ENCODE measurements at places on chromosomes 1 and 21. TPM values are rescaled to one million over a fixed set of nuclear protein-coding genes. Genes with fewer than 3 reads are reported as not detected.

The PPFIA4 gene
- total RNA-seq, result 44.7 TPM

- no peak for DNase-seq
Observed at GRCh38 chr1:198363625-198364151, 176.8 kb downstream of the ATP6V1G3 start.

The LMOD1 gene
- not detected for total RNA-seq

The ELAPOR1 gene
- 1.4 TPM for total RNA-seq

- no peak for DNase-seq
Observed at GRCh38 chr1:53206735-53207379, 10.2 kb downstream of the CPT2 start.

DNA sequence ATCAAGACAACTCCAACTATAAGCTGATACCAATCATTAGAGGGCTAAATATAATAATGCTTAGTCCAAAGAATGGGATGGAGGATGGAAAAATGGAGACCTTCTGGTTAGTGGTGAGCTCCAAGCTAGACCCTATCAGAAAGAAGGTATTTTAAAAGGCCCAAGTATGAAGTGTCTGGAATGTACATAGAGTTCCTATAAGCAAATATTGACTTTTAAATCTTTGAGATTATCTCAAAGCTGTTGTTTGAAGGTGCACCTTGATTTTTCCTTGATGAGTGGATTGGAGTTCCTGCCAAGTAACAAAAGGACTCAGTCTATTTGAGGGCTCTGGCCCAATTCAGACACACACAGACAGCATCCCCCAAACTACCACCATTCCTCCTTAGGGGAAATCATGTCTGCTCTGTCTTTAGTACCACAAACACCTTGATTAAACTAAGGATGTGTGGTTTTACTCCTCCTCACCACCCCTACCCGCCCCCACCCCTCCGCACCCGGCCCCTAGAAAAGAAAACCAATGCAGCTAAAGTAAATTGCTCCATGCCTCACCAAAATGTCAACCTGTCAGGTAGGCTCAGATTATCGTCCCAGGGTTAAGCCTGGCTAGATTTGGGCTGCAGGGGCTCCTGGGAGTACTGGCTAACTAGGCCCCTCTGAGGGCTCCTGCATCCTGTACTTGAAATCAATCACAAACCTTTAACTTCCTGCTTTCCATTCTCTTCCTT is 59.4 kb downstream of the CDC7 start:
- no peak for DNase-seq

The VAMP4 gene
- total RNA-seq, result 13.8 TPM

- no peak for DNase-seq
Observed at GRCh38 chr1:41478118-41478748, 6.2 kb downstream of the EDN2 start.

The LAX1 gene
- 7.2 TPM for total RNA-seq

DNA sequence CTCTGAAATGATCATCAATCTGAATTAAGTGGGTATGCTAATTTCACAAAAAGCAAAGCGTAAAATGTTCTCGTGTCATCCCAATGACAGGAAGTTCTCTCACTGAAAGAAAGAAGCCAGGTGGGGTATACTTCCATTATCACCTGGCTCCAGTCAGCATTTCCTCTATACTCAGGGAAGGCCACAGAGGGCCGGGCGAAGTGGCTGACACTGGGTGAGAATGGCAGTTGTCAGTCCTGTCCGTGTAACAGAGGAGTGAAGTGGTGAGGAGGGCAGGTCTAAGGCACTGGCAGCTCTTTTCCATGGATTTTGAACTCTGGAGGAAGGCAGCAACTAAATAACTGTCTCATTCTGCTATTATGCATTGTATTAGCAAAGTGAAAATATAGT is 60.4 kb downstream of the CAPN2 start:
- DNase-seq, result no peak

GRCh38 chr21:45976701-45977311 is 4.8 kb upstream of the COL6A1 start:
- no peak for DNase-seq

The ANGPTL3 gene
- not detected for total RNA-seq

- no peak for DNase-seq
Observed at GRCh38 chr1:202216691-202217090, 23.1 kb downstream of the LGR6 start.

DNA sequence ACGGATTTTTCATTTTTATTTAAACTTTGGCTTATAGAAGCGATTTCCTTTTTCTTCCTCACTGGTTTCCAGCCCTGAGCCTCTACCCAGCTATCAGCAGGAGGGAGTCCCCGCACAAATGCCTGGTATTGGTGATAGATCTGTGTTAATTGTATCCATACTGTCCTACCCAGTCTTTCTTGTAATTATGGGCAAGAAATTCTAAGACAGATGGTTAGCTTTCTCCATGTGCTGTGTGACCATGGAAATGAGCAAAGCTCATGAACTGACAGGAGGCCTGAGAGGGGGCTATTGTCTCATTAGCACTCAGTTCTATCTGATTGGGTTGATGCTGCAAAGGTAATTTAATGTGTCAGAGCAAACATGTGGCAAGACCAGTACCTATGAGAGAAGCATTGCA is 108.1 kb upstream of the IVNS1ABP start:
- no peak for DNase-seq

The RGL1 gene
- 3.7 TPM for total RNA-seq

- no peak for DNase-seq
Observed at GRCh38 chr1:181662606-181663005, 179.3 kb downstream of the CACNA1E start.

- DNase-seq, result no peak
Observed at GRCh38 chr1:172398970-172399755, 21.3 kb upstream of the C1orf105 start.

- DNase-seq, result no peak
Observed at GRCh38 chr1:25458541-25459298, 28.0 kb downstream of the MACO1 start.

DNA sequence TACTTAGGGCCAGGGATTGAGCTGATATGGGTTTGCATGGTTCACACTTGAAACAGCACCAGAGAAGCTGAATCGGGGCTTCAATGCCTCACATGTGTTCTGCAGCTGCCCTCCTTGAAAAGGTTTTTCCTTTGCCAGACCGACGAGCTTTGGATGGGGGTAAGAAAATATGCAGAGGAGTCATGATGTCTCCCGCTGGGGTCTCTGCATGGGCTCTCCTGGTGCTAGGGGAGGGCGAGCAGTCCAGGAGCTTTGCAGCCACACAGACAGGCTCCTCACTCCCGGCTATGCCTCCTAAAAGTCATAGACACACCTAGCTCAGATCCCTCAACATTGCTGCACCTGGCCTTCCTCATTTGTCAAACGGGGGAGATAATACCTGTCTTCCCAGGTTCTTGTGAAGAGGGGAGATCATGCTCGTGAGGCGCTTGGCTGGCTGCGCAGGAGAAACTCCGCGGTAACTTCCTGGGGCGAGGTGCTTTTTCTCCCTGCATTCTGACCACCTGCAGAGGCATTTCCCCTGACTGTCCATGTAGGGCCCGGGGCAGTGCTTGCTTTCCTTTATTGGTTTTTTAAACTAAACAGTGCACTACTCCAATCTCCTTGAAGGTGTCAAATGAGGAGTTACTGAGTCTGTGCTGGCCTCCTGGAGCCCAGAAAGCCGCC is 112.4 kb downstream of the PLXNA2 start:
- no peak for DNase-seq

DNA sequence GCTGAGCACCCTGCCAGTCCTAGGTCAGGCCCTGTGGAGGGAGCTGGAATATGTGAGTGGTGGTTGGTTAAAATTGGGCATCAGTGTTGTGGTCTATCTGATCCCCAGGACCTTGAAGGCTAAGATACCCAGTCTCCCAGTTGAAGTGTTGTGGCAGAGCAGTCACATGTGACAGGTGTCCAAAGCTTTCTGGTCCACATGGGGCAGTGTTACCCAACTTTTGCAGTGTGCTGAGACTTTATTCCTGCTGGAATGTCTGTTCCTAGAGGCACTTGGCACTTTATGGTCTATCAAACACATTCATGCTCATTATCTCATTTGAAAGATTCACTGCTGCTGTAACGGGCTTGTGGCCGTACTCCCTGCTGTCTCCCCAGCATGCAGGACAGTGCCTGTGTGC is 21.0 kb upstream of the LORICRIN start:
- no peak for DNase-seq

GRCh38 chr1:18770799-18771198 is 88.7 kb downstream of the TAS1R2 start:
- no peak for DNase-seq

GRCh38 chr1:104804147-104804546 is 1054.4 kb downstream of the AMY1C start:
- DNase-seq, result no peak

- no peak for DNase-seq
Observed at GRCh38 chr1:16999863-17000262, 11.9 kb downstream of the ATP13A2 start.

The OR14I1 gene
- total RNA-seq, result not detected

GRCh38 chr1:232831895-232832294 is 26.7 kb downstream of the MAP10 start:
- no peak for DNase-seq

DNA sequence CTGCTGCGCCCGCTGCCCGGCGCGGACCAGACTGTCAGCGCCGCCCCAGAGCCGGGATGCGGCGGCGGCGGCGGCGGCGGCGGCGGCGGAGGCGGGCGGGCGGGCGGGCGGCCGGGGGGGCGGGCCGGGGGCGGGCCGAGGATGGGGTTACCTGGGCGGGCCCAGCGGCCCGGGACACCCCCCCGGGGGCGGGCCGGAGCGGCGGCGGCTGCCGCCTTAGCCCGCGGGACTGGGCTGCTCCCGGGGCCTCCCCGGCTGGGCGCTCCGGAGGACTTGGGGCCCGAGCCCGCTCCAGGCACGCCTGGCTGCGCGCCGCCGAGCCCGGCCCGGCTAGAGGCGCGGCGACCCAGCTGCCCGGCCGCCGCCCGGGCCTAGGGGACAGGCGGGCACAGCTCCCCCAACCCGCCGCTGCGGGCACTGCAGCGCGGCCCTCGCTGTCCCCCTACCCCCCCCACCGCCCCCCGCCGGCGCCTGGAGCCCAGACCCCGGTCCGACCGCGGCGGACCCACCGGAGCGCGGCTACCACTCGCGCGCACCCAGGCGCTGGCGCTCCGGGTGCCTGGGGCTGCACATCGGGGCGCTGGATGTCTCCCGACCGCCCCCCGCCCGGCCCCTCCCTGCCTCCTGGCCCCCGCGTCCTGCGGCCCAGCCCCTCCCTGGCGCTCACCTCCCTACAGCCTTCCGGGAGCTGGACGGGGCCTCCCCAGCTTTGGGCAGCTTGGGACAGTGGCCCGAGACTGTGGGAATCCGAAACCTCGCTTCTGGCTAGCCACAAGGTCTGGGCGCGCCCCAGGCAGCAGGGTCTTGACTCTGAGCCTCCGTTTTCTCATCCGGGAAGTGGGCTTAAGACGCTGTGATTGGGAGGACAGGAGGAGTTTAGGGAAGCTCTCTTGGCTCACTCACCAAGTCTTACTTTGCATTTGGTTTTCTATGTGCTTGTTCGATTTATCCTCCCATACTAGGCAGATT is at the start of gene WNT4:
Gene WNT4 (minus strand): TSS at position 33 of the 969 bp plus-strand sequence. CDS start 175 bp downstream, outside the sequence.
- DNase-seq, result peak; percentile 66

GRCh38 chr1:99580451-99580850 is 65.5 kb upstream of the PALMD start:
- DNase-seq, result no peak

DNA sequence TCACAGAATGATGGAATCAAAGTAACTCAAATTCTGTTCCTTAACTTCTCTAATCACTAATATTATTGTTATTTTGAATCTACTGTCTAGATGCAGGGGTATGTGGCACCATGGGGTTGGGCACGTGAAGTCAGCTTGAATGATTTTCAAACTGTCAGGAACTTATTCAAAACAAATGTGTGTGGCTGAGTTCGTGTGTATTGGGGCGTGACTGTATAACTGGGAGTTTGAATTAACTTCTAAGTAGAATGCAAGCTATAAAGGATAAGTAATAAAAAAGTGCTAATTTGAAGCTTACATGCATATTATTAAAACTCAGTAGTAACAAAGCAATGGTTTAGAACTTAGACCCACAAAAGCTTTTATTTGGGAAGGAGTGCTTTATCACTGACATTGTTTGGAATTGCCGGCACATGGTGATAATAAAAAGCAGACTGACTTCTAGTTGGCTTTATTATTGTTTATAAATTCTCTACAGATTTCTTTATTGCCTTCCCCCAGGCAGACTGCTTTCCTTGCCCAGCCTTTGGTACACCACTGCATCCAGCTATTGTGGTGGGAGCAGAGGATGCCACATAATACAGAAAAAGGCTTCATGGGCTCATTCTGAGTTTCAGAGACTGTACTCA is 84.3 kb downstream of the TENT5C start:
- no peak for DNase-seq

The OLIG2 gene
- not detected for total RNA-seq

GRCh38 chr1:186983327-186983726 is 154.6 kb downstream of the PLA2G4A start:
- DNase-seq, result no peak

The GNPAT gene
- 34.0 TPM for total RNA-seq

The RXFP4 gene
- not detected for total RNA-seq

- no peak for DNase-seq
Observed at GRCh38 chr1:44926311-44926781, 60.0 kb downstream of the EIF2B3 start.

GRCh38 chr1:227225715-227226346 is 92.5 kb downstream of the CDC42BPA start:
- no peak for DNase-seq

The LENEP gene
- 0.48 TPM for total RNA-seq

The FBLIM1 gene
- not detected for total RNA-seq

DNA sequence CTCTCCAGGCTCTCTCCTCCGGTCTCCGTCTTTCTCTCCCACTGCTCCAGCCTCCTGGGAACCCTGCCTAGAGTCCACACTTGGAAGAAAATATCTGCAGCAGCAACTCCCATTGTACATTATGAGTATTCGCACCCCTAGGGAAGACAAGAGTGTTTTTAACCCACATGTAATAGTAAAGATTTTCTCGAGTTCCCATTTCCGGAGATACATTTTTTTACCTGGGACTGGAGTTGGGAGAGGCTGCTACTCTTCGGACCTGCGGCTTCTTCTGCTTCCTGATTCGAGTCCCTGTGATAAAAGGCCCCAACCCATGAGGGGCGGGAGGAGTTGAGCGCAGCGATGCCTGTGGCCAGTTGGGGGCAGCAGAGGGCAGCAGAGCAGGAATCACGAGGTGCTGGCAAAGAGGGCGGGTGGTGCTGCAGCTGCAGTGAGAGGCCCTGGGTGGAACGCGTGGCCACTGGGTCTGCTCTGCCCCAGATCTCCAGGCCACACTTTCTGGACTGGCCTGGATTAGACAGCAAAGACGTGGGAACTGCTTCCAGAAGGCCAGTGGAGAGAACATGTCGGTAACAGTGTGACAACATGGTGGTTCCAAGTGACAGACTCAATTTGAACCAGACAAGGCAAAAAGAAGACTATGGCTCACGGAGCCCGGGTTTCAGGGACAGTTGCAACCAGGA is 221.0 kb upstream of the CSF3R start:
- DNase-seq, result peak; percentile 69

The DYNLT5 gene
- total RNA-seq, result not detected

DNA sequence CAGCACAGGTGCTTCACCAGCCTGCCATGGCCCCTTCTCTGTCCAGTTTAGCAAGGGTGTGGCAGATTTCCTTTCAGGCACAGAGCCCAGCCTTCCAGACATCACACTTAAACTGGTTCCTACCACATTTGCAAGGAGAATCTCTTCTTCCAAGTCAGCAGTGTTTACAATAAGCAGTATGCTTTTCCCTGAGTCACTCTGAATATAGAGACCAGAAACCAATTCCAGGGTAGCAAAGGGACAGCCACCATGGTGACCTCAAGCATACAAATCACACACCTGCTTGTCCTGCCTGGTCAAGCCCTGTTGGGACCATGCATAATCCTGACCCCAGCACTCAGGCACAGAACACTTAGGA is 8.7 kb upstream of the CBR3 start:
- no peak for DNase-seq

GRCh38 chr1:11337580-11338073 is 64.6 kb downstream of the UBIAD1 start:
- DNase-seq, result peak; percentile 75

The CTSE gene
- not detected for total RNA-seq

- no peak for DNase-seq
Observed at GRCh38 chr1:119725626-119726025, 13.9 kb downstream of the PHGDH start.
